Cardiac septum (tissue), 1 donor: ENCODE measurements at places on chromosomes 7 and 10.

- no peak for DNase-seq
Measured at GRCh38 chr10:74056050-74056818, 58.3 kb downstream of the VCL start.

DNA sequence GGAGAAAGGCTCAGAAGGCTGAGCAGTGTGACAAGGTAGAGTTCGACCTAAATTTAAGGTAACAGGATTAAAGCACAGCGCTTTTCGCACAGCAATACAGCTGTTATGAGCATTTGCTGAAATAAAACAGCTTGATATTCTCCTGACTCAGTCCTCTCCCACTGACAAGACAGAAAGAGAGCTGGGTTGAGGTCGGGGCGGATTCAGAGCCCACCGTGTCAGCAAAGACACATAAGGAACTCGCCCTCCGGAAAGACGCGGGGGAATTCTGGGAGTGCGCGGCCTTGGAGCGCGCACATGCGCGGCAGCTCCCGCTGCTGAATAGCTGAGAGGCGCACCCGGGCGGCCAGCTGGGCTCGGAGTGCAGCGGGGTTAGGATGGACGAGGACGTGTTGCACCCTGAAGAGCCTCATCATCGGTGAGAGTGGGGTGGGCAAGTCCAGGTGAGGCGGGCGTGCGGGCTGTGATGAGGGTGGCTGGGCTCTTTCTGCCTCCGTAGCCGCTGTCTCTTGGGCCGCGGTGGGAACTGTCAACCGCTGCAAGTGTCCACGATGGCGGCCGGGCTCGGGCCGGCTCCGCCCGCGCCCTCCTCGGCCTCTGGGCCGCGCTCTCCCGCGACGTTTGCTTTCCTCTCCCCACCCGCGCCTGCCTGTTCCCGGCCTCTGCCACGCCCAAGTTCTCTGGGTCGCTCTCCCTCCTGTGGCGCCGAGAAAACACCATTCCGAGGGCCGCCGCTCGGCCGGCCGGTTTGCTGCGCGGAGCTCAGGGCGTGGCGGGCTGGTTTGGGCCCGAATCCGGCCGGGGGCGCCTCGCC lies 120.6 kb downstream of the LYZL1 start:
- peak; percentile 89 for DNase-seq

DNA sequence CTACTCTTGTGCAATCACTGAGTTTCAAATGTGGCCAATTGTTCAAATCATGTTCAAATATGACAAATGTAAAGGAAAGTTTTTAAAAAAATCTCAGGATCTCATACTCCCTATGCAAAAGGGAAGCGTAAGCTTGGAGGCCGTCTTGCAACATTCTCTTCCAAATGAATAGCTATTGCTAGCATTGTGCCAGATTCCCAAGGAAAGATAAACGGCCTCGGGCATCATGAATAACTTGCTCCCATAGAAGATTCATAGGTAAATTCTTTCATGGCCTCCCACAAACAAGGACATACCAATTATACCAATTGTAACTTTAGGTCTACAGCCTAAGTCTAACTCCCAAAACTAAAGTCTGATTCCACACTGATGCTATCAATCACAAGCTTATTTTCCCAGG lies 416.9 kb downstream of the THSD7A start:
- DNase-seq: no peak

DNA sequence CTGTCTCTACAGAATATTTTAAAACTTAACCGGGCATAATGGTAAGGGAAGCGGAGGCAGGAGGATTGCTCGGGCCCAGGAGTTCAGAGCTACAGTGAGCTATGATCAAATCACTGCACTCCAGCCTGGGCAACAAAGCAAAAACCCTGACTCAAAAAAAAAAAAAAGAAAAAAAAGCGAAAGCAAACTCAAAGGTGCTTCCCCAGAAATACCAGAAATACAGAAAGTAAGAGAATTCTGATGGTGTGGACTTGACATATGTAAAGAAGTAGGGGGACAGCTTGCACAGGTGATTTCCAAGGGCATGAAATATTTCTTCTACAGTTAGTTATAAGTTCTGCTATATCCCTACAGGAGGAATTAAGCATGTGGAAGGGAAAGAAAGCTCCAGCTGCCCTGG lies 69.7 kb upstream of the APBB1IP start:
- no peak for DNase-seq

DNA sequence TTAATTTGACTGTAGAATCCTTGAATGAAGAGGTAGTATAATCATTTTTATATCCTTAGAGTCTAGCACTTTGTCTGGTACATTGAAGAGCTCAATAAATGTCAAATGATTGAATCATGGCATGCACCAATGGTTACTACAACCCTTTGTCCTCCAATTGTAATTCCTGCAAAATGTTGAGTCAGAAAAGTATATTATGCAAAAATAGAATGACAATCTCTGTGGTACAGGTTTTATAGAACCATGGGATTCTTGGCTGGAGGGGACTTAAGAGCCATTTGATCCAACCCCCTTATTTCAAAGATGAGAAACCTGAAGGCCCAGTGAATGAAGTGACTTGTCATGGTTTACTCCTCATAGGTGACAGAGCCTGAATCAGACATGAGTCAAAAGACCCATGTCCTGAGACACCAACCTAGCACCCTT lies 30.9 kb upstream of the SMKR1 start:
- no peak for DNase-seq

DNA sequence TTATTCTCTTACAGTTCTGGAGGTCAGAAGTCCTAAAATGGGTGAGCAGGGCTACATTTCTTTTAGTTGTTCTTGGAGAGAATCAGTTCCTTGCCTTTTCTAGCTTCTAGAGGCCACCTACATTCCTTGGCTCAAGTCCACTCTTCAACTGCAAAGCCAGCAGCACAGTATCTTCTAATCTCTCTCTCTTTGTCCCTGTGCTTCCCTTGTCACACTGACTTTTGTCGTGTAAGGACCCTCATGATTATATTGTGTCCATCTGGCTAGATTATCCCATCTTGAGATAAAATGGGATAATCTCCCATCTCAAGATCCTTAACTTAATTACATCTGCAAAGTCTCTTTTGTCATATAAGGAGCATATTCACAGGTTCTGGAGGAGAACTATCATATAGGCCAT lies 359.0 kb downstream of the ADRA2A start:
- DNase-seq: no peak

- DNase-seq: no peak
Measured at GRCh38 chr10:14803827-14804226, 29.1 kb upstream of the FAM107B start.

DNA sequence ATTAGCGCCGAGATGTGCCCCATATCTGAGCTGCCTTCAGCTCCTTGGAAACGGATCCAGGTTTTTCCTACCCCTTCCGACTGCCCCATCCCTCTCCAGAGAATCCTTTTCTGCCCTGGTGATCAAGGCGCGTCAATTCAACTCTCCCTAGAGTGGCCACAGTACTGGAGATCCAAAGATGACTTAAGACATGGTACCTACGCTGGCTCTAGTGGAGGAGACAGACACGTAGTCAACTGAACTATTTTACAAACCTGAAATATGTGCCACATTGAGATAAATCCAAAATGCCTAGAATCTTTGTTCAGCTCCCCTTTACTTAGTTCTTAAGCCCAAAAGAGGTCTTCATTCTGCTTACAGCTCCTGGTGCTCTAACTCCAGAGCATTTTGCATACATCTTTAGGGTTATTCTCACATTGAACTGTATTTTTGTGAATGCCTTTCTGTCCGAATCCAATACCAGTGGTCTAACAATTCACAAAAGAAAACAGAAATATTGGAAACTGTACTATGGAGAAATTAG lies 444 bp upstream of the TNPO3 start:
- DNase-seq: no peak

DNA sequence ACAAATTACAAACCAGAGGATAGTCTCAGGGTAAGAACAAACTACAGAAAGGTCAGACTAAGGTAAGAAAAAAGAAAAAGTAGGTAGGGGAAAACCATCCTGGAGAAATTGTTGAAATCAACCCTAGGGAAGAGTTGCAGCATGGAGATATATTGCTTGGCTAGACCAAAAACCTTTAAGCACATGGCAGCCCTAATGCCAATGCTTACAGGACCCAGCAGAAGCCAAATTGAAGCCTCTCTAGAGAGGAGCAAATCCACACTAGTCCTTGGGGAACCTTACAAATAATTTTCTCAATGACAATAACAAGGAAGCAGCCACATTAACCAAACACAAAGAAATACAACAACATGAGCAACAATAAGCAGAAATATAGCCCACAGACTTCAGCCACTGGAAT lies 81.9 kb downstream of the CNOT4 start:
- no peak for DNase-seq

DNA sequence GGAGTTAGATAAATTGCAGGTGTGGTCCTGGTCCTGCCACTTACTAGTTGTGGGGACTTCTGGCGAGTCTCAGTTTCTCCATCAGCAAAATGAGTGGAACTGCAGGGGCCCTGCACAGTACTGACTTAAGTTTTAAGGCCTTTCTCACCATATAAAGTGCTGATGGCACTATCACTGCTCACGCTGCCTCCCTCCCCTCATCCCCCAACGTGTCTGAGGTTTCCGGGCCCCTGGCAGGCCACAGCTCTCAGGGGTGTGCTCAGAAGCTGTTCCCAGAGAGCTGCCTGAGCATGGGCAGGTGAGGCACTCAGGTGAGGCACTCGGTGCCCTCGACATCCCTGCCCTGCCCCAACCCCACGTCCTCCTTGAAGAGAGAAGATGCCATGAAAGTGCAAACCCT lies 74.2 kb downstream of the VOPP1 start:
- DNase-seq: no peak

- no peak for DNase-seq
Measured at GRCh38 chr10:128416231-128416630, 290.0 kb upstream of the MKI67 start.

DNA sequence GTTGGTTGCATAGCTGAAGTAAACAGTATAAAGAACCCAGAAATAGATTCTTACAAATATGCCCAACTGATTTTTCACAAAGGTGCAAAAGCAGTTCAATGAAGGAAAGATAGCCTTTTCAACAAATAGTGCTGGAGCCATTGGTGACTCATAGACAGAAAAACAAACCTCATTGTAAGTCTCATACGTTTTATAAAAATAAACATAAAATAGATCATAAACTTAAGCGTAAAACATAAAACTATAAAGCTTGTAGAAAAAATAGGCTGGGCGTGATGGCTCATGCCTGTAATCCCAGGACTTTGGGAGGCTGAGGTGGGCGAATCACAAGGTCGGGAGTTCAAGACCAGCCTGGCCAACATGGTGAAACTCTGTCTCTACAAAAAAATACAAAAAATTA lies 318.8 kb upstream of the IGFBP3 start:
- DNase-seq: no peak

DNA sequence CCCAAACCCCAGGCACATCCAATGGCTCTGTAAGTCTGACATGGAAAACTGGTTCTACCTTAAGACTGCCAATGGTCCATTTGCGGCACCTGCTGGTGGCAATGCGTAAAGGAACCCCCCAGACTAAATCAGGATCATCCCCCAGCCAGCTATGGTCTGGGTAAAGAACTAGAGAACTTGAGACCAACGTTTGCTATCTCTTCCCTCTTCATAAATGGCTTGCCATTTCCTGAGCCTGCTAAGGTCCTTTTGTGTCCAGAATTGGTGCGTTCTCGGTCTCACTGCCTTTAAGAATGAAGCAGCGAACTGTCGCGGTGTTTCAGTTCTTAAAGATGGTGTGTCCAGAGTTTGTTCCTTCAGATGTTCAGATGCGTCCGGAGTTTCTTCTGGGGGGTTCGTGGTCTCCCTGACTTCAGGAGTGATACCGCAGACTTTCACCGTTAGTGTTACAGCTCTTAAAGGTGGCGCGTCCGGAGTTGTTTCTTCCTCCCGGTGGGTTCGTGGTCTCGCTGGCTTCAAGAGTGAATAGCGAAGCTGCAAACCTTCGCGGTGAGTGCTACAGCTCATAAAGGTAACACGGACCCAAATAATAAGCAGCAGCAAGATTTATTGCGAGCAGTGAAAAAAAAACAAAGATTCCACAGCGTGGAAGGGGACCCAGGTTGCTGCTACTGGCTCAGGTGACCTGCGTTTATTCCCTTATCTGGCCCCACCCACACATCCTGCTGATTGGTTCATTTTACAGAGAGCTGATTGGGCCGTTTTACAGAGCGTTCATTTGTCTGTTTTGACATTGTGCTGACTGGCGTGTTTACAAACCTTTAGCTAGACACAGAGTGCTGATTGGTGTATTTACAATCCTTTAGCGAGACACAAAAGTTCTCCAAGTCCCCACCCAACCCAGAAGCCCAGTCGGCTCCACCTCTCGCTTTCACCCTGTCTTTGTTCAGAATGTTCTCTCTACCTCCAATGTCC lies 95.4 kb downstream of the ELMO1 start:
- DNase-seq: no peak

DNA sequence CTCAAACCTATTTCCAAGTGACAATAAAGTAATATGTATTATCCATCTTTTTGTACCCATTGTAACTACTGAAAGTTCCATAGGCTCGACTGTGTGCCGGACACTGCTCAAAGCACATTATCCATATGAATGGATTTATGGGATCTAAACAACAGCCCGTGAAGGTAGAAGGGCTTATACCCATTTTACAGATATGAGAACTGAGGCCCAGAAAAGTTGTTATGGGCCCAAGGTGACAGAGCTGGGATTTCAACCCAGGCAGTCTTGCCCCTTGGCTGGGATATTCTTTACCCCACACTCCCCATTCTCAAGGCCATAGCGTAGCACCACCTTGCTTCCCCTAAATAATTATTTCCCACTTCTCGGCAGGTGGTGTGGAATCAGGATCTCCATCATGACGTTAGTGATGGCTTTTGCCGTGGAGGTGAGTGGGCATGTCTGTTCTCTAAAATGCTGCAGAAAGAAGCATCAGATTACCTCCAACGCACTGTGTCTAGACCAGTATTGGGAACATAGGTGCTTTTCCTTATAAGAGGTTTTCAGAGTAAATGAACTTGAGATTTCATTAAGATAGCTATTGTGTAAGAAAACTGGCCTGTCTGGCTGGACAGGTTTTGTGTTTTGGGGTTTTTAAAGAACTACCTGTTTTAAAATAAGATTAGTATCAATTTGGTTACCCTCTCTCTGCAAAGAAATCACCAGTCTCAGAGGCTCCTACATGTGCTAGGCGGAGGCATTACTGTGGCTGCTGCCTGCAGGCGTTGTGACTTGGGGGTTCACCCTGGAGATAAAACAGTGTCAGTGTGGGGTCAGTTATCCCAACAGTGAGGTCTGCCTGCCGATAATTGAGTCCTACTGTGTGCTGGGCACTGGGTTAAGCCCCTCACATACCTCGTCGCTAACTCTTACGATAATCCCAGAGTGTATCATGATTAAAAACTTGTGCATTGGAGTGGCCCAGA lies 85.1 kb upstream of the SDK1 start:
- peak; percentile 20 for DNase-seq

- peak; percentile 91 for DNase-seq
Measured at GRCh38 chr10:132464256-132465192, 67.5 kb downstream of the PWWP2B start.
